Glutamatergic neuron (in vitro differentiated cells): ENCODE measurements at places on chromosomes 5 and 9. TPM values are rescaled to one million over a fixed set of nuclear protein-coding genes. Genes with fewer than 3 reads are reported as not detected.

DNA sequence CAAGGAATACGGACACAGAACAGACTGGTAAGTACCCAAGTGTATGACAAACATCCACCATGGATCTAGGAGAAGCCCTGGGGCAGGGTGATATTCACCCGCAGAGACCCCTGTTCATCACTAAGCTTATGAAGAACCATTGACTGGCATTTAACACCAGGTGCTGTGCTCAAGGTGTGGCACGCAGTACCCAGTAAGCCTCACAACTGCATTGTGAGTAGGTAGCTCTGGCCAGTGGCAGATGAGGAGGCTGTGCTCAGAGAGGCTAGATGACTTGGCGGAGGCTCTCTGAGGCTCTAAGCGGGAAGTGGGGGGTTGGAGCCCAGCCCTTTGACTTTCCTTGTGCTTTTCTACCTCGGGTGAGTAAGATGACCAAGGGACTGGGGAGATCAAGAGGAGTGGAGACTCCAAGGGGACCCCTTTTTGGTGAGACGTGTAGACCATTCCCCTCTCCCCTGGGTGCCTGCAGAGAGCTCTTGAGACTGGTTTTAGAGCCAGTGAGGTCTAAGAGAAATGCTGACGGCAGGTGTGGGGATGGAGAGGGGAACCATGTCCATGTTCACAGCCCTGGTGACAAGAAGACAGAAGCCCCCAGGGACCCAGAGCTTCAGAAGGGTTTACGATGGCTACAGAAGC is 70.8 kb downstream of the IL6ST start:
- no peak for DNase-seq

DNA sequence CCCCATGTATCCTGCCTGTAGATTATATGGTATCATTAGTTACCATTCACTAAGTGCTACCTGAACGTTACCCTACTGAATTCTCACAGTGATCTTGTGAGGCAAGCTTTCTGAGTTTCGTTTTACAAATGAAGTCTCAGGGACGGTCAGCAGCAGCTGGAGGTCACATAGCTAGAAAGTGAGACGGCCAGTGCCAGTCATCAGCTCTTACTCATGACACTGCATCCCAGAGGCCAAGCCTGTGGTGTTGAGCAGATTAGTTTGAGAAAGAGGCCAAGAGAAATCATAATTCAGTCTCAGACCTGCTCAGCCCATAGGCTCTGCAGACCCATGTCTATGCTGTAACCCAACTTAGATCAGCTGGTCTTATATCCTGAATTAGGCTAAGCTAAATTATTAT is 95.7 kb upstream of the EGFLAM start:
- no peak for DNase-seq

GRCh38 chr9:94932652-94933510 is 206.4 kb downstream of the AOPEP start:
- peak; percentile 72 for DNase-seq

DNA sequence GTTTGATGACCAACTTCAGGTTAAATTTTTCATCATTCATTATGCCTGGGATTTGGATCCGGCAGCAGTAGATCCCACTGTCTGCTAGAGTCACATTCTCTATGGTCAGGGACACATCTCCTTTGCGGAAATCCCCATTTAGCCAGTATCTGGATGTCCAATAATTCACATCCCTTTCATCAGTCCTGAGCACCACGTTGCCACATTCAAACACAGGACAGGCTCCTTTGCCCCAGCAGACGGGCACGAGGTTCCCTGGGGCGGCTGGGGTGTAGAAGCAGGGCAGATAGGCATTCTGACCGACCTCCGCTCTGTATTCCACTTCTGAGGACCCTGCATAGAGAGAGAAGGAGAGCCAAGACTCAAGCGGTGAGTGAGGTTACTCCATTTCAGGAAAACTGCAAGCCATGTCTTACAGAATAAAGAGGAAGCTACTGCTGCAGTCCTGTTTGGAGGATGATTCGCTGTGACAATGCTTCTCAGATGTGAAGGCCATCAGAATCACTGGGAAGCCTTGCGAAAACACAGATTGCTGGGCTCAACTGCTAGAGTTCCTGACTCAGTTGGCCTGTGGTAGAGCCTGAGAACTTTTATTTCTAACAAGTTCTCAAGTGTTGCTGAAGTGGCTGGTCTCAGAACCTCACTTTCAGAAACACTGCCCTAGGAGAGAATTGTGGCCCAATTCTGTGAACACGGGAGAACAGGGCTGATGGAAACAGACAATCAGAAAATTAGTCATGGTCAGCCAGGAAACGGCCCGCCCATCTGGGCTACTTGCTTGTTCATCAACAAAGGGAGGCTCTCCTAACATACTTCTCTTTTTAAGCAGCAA is 2.0 kb downstream of the HAVCR2 start:
- DNase-seq: no peak

DNA sequence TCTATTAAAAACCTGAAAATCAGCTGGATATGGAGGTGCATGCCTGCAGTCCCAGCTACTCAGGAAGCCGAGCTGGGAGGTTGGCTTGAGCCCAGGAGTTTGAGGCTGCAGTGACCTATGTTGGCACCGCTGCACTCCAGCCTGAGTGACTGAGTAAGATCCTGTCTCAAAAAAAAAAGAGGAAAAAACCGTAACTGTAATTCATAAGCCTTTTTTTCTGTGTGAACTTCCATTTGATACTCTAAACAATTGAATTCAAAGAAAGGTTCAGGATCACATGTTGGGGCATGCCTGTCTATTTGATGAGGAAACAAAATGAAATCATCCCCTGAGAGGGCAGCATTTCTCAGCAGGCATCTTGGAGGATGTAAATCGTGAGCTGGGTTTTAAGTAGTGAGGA is 38.8 kb downstream of the ITGA2 start:
- no peak for DNase-seq

DNA sequence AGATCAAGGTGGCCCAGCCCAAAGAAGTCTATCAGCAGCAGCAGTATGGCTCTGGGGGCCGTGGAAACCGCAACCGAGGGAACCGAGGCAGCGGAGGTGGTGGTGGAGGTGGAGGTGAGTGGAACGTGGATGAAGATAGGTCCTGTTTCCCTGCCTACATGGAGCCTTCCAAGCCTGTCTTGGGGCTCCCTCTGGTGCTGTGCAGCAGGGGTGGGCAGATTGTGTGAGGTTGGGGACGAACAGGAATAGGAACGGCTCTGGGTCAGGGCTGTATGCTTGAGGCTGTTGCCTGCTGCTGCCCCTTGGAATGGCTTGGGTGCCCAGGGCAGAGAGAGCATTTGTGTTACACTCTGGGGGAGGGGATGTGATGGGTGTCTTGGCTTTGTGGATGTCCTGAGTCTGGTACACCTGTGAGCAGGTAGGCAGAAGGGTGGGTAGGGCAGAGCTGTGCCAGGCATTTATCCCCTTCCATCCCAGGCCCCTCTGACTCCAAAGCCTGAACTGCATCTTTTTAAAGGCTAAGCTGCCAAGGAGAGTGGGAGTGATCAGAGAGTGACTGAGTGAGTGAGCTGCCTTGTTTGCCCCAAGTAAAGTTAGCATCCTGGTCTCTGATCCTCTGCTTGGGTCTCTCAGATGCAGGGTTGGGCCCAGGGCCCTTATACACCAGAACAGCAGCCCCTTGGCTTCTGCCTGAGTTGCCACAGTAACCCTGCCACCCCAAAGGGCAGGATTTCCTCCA is 5.2 kb downstream of the HNRNPAB start:
- DNase-seq: no peak

The TRPM6 gene
- total RNA-seq: 1.7 TPM

DNA sequence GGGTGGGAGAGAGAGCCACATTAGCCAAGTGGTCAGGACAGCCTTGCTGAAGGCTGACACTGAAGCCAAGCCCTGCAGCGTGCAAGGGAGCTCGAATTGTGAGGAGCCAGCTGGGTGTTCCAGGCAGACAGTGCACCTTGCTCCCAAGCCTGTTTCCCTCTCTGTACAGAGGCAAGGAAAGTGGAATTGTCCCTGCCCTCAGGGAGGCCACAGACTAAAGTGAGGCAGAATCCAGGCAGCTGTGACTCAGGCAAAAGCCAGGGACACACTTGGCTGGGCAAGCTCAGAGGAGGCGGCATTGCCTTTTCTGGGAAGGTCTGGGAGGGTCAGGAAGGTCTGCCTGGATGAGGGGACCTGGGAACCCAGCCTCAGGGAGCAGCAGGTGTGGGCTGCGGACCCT is 50.2 kb upstream of the LMX1B start:
- no peak for DNase-seq

DNA sequence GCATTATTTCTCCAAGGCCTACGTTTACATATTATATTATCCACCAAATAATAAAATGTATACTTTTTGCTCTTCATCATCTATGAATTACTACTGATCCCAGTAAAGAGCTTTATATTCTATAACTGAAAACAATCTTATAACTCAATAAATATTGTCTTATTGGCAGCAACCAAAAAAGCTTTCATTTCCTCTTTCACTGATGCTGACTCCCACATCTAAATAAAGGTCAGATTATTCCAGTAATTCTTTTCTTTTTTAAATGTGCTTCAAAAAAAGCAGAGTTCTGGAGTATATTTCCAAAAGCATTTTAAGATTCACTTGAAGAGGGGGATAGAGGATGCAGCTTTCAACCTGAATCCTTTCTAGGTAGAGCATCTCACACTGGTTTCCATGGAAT is 75.3 kb upstream of the NR4A3 start:
- no peak for DNase-seq

The TAF11L7 gene
- total RNA-seq: 0.83 TPM

The ARL10 gene
- 34.7 TPM for total RNA-seq

- no peak for DNase-seq
These were observed 2.9 kb upstream of the PTGER4 start for GRCh38 chr5:40676613-40677343.

DNA sequence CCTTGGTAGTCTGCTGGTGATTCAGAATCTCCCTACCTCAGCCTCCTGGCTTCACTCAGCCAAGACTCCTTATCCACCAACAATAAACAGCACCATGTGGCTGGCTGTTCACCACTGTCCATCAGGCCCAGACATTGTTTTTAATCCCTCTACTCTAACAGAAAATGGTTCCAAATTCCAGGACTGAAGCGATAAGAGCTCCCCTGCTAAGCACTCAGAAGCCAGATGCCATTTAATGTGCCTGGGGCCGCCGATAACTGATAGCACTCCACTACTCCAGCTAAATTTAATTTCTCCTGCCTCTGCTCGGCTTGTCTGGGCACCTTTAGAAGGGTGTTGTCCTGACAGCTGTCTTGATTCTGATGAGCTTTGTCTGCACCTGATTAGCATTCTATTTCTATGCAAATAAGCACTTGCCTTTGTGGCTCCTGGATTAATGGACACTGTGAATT is 47.1 kb downstream of the ZNF622 start:
- no peak for DNase-seq

DNA sequence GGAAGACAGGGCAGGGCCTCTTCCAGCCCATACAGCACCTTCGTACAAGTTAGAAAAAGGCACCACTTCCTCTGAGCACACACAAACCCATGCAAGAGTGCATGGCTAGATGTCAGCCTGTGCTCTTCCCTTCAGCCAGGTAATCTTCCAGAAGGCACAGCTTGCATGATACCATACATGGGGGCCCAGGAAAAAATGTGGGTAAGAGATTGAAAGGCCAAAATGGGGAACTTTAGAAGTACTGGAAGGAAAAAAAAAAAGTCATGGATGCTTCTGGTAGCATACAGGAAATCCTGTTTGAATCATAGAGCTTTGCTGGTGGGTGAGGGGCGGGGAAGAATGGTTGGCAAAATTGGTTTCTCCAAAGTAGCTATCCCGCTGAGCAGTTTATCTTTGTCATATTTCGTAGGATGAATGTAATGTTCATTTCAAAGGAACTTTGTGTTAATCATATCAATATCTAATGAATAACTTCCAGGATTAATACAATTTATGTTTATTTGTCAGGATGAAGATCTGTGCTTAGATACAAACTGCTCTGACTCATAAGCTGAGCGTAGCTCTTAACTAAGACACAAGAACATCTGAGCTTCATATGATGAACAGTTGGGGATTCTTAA is 78.2 kb upstream of the MAP3K1 start:
- DNase-seq: no peak

DNA sequence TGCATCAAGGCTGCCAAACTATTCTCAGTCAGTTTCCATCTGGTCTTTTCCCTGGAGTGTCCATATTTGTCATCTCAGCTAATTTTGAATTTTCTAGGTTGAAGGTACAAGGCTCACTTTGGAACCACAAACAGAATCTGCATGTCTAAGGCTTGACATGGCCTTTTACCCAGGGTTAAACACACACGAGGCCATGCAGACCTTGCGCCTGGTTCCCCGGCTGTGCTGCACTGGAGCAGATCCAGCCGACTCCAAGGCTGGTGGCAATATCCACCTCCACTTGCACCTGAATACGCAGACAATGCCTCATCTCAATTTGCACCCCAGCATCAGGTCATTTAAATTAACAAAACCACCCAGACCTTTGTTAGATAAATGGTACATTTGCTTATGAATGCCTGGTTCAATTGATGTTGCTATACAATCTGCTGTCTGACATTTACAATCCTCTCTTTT is 276.2 kb downstream of the HSPA4 start:
- no peak for DNase-seq

DNA sequence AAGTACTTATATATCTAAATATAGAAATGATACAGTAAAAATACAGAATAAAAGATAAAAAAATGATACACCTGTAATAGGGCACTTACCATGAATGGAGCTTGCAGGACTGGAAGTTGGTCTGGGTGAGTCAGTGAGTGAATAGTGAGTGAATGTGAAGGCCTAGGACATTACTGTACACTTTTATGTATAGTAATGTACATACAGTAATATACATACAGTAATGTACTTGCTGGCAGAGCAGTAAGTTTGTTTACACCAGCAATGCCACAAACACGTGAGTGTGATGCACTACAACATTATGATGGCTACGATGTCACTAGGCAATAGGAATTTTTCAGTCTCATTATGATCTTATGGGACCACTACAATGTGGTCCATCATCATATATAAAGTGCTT is 34.2 kb downstream of the SUSD1 start:
- no peak for DNase-seq

DNA sequence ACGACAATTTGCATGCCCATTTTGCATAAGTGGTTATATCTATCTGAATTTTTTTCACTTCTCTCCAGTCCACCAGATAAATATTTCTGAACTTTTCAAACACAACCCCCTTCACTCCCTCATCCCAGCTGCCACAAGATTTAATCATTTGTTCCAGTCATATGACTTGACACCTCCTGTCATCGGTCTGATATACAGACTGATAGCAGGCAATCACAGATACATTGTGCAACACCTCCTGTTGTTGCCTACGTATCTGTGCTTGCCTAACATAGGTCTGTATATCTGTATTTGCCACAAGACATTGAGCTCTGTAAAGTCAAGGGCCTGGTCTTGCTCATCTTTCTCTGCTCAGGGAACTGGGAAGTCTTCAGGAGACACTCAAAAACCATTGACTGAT is 65.6 kb downstream of the GNA14 start:
- no peak for DNase-seq

DNA sequence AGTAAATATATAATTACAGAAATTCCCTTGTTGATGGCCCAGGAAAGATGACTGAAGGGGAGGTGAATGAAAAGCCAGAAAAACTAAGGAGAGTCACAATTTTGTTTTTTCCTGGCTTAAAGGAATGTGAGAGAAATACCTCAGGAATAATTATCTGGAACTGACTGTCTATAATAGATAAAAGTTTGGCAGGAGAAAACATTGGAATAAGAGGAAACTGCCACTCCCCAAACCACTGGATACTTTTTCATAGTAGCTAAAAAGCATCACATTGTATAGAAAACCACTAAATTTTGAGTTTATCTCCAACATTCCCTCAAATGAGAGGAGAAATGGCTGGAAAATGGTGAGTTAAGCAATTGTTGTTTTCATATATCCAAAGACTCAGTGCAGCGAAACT is 326.0 kb downstream of the NPR3 start:
- no peak for DNase-seq
